Mesenteric fat pad (tissue), 1 donor: ENCODE measurements at places on chromosomes 4 and X. TPM values are rescaled to one million over a fixed set of nuclear protein-coding genes. Genes with fewer than 3 reads are reported as not detected.

H2BW2 gene
- not detected for total RNA-seq

ADGRG2 gene
- total RNA-seq: 7.1 TPM

MAGEA8 gene
- total RNA-seq: not detected

USP11 gene
- total RNA-seq: 42.2 TPM

CABS1 gene
- total RNA-seq: not detected

MND1 gene
- not detected for total RNA-seq
